ENCODE measurements at places on chromosomes 5 and 9. TPM values are rescaled to one million over a fixed set of nuclear protein-coding genes. Genes with fewer than 3 reads are reported as not detected.
A peak's percentile ranks its signal among the peaks of the same experiment; 100 is the strongest.

ROR2 gene
- 5.2 TPM for total RNA-seq

FOXD4L3 gene
- total RNA-seq, result 0.35 TPM

GRCh38 chr5:6236170-6236793 is 142.1 kb downstream of the MED10 start:
- DNase-seq, result no peak
- H3K36me3 ChIP-seq, result no peaks in the 10 kb centered on the region
- H3K27me3 ChIP-seq, result no peaks in the 10 kb centered on the region
- no peak overlapping the region for H3K27ac ChIP-seq
- H3K4me3 ChIP-seq, result no peak overlapping the region
- no peaks in the 10 kb centered on the region for H3K4me1 ChIP-seq

DNA sequence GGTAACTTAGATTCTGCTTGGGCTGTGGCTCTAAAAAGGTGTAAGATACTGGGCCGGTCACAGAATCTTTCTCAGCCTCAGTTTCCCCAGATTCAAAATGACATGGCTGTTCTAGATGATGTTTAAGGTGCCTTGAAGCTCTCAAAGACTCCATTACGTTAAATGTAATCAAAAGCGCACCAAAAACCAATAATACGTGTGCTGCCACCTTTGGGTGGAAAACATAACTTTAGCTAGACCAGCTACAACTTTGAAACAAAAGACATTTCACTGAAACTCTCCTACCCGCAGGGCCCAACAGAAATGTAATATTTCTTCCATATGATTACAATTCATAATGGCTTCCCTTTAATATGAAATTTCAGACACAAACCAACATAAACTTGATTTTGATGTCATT is 35.0 kb upstream of the PCSK5 start:
- H3K36me3 ChIP-seq, result no peaks in the 10 kb centered on the region
- H3K4me1 ChIP-seq, result no peaks in the 10 kb centered on the region
- DNase-seq, result no peak
- no peaks in the 10 kb centered on the region for H3K27me3 ChIP-seq
- no peak overlapping the region for H3K4me3 ChIP-seq

- H3K36me3 ChIP-seq, result no peaks in the 10 kb centered on the region
- no peak overlapping the region for H3K4me3 ChIP-seq
- DNase-seq, result no peak
- H3K4me1 ChIP-seq, result no peaks in the 10 kb centered on the region
Measured at GRCh38 chr9:16434526-16434925, 435.9 kb downstream of the BNC2 start.

DNA sequence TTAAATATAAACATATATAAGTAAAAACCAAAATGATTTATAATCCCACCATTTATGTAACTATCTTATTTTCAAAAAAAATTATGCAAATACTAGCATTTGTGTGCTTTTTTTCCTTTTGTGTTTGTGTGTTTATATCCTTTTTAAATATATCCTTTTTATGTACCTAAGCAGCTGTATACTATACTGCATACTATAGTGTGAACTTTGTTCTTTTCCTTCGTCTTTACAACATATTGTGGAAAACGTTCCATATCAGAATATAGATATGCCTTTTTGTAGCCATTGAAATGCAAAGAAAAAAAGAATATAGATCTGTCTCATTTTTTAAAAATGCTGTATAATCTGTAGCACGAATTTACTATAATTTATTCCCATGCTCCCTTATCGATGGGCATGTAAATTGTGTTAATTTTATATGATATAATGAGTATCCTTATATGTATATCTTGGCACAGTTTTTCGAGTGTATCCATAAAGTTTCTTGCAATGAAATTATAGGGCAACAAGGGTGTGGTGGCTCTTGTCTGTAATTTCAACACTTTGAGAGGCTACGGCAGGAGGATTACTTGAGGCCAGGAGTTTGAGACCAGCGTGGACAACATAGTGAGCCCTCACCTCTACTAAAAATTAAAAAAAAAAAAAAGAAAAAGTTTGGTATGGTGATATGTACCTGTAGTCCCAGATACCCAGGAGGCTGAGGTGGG is 83.3 kb downstream of the STK32A start:
- no peaks in the 10 kb centered on the region for H3K27me3 ChIP-seq

KIF20A gene
- 1.9 TPM for total RNA-seq

PCDHA10 gene
- total RNA-seq, result 1.4 TPM

- no peak for DNase-seq
- H3K27me3 ChIP-seq, result no peaks in the 10 kb centered on the region
- peak overlapping the region; percentile 21 for H3K4me3 ChIP-seq
- H3K27ac ChIP-seq, result no peak overlapping the region
Measured at GRCh38 chr5:54526604-54527288, 9.2 kb downstream of the SNX18 start.

- H3K4me1 ChIP-seq, result no peaks in the 10 kb centered on the region
- no peak overlapping the region for H3K4me3 ChIP-seq
- no peak overlapping the region for H3K27ac ChIP-seq
- H3K27me3 ChIP-seq, result no peaks in the 10 kb centered on the region
- no peak for DNase-seq
- no peaks in the 10 kb centered on the region for H3K36me3 ChIP-seq
Measured at GRCh38 chr9:122420315-122420714, 49.5 kb downstream of the PTGS1 start.

DNA sequence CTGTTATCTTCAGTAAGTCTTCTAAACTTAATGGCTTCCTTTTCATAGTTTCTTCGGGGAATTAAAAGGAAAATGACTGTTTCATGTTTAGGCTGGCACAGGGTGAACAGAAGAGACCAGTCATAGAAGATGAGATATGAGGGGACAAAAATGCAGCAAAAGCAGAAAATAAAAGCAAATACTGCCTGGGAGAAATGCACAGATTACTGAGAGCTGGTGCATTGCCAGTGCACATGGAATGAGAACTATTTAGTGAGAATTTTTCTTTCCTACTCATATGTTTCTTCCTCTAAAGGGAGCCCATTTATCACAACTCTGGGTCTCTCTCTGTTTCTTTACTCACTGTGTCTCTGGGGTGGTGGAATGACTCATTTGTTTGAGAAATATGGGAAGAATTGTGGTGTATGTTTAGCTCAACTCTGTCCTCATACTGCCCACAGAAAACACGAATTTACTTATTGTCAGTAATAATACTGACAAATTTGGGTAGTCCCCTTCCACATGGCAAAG is 25.9 kb upstream of the ANKRD55 start:
- H3K4me3 ChIP-seq, result no peak overlapping the region
- no peaks in the 10 kb centered on the region for H3K36me3 ChIP-seq
- no peak for DNase-seq
- no peaks in the 10 kb centered on the region for H3K27me3 ChIP-seq
- H3K4me1 ChIP-seq, result no peaks in the 10 kb centered on the region
- H3K27ac ChIP-seq, result peak overlapping the region; percentile 30

Data from spleen (tissue), 13 donors.